ENCODE measurements at places on chromosomes 6 and 20. TPM values are rescaled to one million over a fixed set of nuclear protein-coding genes. Genes with fewer than 3 reads are reported as not detected.

OR2H1 gene
- total RNA-seq: not detected

CFB gene
- total RNA-seq: 74.9 TPM

- DNase-seq: no peak
- H3K27me3 ChIP-seq: no peaks in the 10 kb centered on the region
- H3K4me3 ChIP-seq: no peak overlapping the region
- no peak overlapping the region for H3K27ac ChIP-seq
Measured at GRCh38 chr6:76439811-76440210, 367.3 kb upstream of the IMPG1 start.

DNA sequence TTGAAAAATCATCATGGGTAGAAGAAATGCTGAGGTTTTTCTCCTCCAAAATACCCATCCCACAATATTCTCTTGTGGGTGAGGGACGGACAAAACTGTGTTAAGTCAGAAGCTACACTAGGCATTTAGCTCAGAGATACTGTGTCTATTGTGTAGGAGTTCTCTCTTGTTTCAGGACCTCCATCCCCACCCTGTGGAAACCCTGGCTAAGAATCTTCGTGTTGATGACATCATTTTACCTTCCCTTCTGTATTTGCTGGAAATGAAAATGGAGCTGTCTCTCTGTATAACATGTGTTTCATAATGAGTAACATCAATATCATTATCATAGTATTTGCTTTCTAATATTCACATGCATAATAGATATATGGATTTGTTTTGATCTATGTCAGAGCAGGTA is 1193.0 kb upstream of the CITED2 start:
- no peak for DNase-seq
- no peaks in the 10 kb centered on the region for H3K36me3 ChIP-seq
- H3K27me3 ChIP-seq: no peaks in the 10 kb centered on the region

GRCh38 chr6:50724381-50725124 is 11.2 kb downstream of the TFAP2D start:
- no peak for DNase-seq
- peaks cover 53% of the 10 kb centered on the region for H3K27me3 ChIP-seq
- no peaks in the 10 kb centered on the region for H3K4me1 ChIP-seq
- no peak overlapping the region for H3K4me3 ChIP-seq
- H3K36me3 ChIP-seq: no peaks in the 10 kb centered on the region
- no peak overlapping the region for H3K27ac ChIP-seq

GRCh38 chr6:111239461-111239860 is 152.2 kb downstream of the SLC16A10 start:
- H3K27me3 ChIP-seq: no peaks in the 10 kb centered on the region
- no peak for DNase-seq
- H3K4me3 ChIP-seq: no peak overlapping the region
- no peaks in the 10 kb centered on the region for H3K36me3 ChIP-seq
- H3K4me1 ChIP-seq: no peaks in the 10 kb centered on the region
- H3K27ac ChIP-seq: no peak overlapping the region

DNA sequence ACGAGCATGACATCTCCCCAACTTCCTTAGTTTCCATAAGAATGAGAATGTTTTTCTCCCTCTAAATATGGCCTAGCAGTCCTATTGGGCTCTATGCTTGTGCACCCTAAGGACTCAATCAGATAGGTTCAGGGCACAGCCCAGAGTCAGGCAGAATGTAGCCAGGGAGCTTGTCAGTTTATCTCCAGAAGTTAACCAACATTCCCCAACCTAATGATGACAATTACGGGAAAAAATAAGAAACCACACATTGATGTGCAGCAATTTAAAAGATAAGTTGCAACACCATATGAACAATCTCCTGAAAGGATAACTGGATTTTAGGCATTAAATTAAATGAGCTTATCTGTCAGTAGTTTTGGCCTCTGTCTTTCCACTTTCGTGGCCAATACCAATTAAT is 71.1 kb downstream of the HDDC2 start:
- no peaks in the 10 kb centered on the region for H3K36me3 ChIP-seq
- no peaks in the 10 kb centered on the region for H3K27me3 ChIP-seq
- no peak overlapping the region for H3K27ac ChIP-seq
- H3K4me3 ChIP-seq: no peak overlapping the region
- H3K4me1 ChIP-seq: peaks cover 3% of the 10 kb centered on the region

DNA sequence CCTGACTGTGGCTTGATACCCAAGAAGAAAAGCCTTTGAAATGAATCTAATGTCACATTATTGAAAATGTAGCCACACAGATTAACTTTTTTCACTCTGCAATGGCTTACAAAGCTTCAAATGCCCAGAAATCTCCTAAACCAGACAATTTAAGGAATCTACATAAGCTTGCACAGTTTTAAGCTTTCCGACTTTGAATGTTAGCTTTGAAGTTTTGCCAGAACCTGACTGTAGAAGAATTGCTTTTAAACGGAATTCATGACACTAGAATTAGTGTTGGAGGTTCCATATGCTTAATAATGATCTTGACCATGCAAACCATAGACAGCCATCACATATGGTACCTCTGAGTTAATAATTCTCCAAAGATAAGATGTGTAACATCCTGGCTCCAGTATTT is 798.5 kb upstream of the EPHA7 start:
- H3K27me3 ChIP-seq: no peaks in the 10 kb centered on the region
- H3K36me3 ChIP-seq: no peaks in the 10 kb centered on the region
- H3K27ac ChIP-seq: no peak overlapping the region
- DNase-seq: no peak

- peak; percentile 27 for DNase-seq
- H3K36me3 ChIP-seq: no peaks in the 10 kb centered on the region
- peaks cover 7% of the 10 kb centered on the region for H3K4me1 ChIP-seq
- H3K4me3 ChIP-seq: no peak overlapping the region
Measured at GRCh38 chr6:34150766-34151165, 4.9 kb upstream of the GRM4 start.

DNA sequence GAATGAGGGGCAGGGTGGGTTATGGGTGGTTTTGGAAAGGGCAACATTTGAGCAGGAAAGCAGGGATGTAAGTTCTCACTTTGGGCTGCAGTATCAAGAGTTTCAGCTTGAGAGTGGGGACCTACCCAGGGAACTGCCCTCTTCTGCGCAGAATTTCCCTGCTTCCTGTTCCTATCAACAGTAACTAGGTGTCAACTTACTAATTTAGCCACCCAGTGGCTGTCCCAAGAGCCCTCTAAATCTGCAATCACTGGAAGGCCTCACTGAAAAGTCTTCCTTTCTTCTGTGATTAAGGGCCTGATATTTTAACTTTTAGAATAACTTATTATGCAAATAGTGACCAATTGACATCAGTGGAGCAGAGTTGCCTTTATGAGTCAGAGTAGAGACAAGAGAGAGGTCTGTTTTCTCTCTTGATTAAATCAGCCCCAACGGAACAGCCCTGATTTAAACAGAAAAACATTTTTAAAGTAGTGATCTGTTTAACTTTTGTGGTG is 118.2 kb upstream of the RIPOR2 start:
- H3K27me3 ChIP-seq: no peaks in the 10 kb centered on the region
- no peak for DNase-seq
- H3K4me3 ChIP-seq: no peak overlapping the region
- no peaks in the 10 kb centered on the region for H3K36me3 ChIP-seq
- peaks cover 6% of the 10 kb centered on the region for H3K4me1 ChIP-seq

- peaks cover 43% of the 10 kb centered on the region for H3K36me3 ChIP-seq
- no peak for DNase-seq
- no peak overlapping the region for H3K4me3 ChIP-seq
- H3K27ac ChIP-seq: no peak overlapping the region
Measured at GRCh38 chr6:32982702-32983492, 14.5 kb downstream of the BRD2 start.

Data from upper lobe of right lung (tissue), 1 donor.